Articular chondrocyte of knee joint (primary cell): ENCODE measurements at places on chromosomes 11 and 22. TPM values are rescaled to one million over a fixed set of nuclear protein-coding genes. Genes with fewer than 3 reads are reported as not detected.

Gene TCP11L1
- 33.8 and 36.4 TPM in 2 replicates for total RNA-seq

Gene MUC15
- not detected in 2 replicates for total RNA-seq

Gene LDLRAD3
- total RNA-seq = 14.8 and 15.5 TPM in 2 replicates

Gene KLHL35
- total RNA-seq = 1.8 and 2.7 TPM in 2 replicates

Gene FAM168A
- total RNA-seq = 30.4 and 35.8 TPM in 2 replicates

Gene P4HA3
- total RNA-seq = 5.6 and 6.2 TPM in 2 replicates

Gene RCOR2
- total RNA-seq = 0.65 and 0.97 TPM in 2 replicates

Gene PSMD13
- total RNA-seq = 97.3 and 112 TPM in 2 replicates

Gene TH
- total RNA-seq = not detected in 2 replicates

Gene TRABD
- 11.2 and 13.5 TPM in 2 replicates for total RNA-seq

Gene RIMBP3C
- total RNA-seq = under 0.01 and 0.32 TPM in 2 replicates

Gene PNPLA5
- total RNA-seq = 0.13 TPM in 1 of 2 replicates, not detected in the other

Gene ANO3
- 0.11 TPM in 1 of 2 replicates, not detected in the other for total RNA-seq

Gene NNMT
- 975 and 1,572 TPM in 2 replicates for total RNA-seq

Gene SHANK2
- 3.2 and 3.7 TPM in 2 replicates for total RNA-seq

Gene OR52N4
- total RNA-seq = not detected in 2 replicates

Gene KCNQ1
- total RNA-seq = not detected in 2 replicates

Gene OR52B4
- not detected in 2 replicates for total RNA-seq

Gene CD3D
- not detected in 2 replicates for total RNA-seq

Gene FADS2
- 53.8 and 70.4 TPM in 2 replicates for total RNA-seq

Gene EFCAB6
- 5.9 and 8.2 TPM in 2 replicates for total RNA-seq

Gene FOLR2
- total RNA-seq = not detected in 2 replicates

Gene MFNG
- total RNA-seq = 0.39 and 0.86 TPM in 2 replicates

Gene GALNT18
- total RNA-seq = 16.9 and 20.5 TPM in 2 replicates

Gene OR2AG1
- total RNA-seq = under 0.01 TPM in 1 of 2 replicates, not detected in the other

Gene GLYAT
- total RNA-seq = not detected in 2 replicates

Gene THY1
- total RNA-seq = 669 and 939 TPM in 2 replicates

Gene FGF19
- total RNA-seq = not detected in 2 replicates

Gene TNNI2
- total RNA-seq = not detected in 2 replicates

Gene MRGPRE
- total RNA-seq = 0.54 and 0.78 TPM in 2 replicates

Gene GAL
- total RNA-seq = 0.26 TPM in 1 of 2 replicates, not detected in the other

Gene CRYBA4
- total RNA-seq = not detected in 2 replicates
